ENCODE measurements at places on chromosomes 1 and 21.
A peak's percentile ranks its signal among the peaks of the same experiment; 100 is the strongest.

DNA sequence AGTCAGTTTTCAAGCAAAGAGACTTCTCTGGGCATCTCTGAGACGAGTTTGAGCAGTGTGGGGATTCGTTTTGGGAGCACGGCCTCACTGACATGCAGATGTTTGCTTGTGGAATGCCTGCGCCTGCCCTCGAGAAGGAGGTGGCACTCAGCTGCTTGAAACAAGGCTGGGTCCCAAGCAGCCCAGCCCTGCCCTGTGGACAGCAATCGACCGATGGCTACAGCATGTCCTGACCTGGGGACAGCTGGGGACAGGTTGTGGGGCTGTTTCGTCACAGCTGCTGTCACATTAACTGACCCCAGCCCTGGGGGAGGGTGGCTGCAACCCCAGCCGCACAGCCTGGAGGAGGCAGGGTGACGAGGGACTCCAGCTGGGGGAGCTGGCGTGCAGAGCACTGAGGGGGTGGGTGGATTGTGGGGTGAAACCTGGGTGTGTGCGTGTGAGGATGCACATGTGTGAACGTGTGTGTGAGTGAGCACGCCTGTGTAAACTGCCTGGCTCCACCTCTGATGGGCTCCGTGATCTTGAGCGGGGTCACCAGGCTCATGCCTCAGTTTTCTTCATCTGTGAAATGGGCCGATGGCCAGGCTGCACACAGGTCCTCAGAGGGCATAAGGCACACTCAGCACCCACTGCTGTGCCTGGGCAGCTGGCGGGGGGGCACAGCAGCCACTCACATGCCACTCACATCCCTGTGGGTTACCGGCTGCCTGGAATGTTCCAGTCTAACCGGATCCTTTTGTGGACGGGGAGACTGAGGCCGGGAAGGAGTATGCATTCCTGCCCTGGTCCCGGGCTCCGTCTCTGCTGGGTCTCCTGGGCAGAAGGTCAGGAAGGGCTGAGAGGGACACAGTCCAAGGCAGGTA, 49.3 kb downstream of the COL18A1 start:
- DNase-seq: no peak

DNA sequence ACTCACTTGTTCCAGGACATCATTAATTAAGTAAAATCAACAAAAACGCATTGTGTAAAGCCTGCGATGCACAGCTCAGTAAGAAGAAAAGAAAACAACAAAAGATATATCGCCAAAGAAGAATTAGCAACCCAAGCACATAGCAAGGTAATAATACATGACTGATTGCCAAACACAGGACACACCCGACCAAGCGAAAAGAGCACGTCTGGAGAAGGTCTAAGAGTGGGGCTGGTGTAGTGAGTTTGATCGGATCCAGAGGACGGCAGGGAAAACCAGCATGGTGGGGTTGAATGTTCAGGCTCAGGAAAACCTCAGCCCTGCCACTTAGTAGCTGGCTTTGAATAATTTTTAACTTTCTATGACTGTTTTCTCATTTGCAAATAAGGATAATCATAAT, 69.8 kb downstream of the JAK1 start:
- no peak for DNase-seq

DNA sequence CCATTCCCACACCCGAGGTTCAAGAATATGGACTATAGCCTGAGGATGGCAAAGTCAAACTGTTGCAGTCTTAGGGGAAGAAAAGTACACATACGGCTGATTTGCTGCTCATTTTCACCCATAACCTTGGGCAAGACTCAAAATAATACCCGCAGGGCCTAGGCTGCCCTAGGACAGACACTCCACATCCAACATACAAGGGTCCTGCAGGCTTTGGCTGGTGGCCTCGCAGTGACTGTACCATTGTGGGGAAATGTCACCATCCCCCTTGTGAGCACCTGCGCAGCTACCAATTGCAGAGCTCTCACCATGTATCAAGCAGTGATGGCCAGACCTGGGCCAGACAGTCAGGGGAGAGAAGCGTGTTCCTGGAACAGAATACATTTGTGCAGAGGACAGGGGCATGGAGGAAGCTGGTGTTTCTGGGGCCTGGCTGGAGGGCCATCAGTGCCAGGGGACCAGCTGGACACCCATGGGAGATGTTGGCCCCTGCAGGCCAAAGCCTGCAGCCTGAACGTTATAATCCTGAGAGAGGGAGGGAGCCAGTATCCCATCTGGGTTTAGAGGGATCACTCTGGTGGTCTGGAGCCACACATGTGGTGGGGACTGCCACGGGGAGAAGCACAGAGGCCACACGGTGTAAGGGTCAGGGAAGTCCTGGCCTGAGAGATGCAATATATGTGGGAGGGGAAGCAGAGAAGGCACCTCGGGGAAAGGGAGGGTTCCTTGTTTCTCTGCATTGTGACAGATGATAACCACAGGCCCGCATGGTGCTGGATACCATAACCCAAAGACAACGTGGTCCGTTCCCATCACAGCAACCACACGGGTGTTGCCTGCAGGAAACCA, 101.2 kb downstream of the GLIS1 start:
- DNase-seq: no peak

GRCh38 chr1:8424539-8425116, 106.7 kb downstream of the SLC45A1 start:
- DNase-seq: peak; percentile 83

DNA sequence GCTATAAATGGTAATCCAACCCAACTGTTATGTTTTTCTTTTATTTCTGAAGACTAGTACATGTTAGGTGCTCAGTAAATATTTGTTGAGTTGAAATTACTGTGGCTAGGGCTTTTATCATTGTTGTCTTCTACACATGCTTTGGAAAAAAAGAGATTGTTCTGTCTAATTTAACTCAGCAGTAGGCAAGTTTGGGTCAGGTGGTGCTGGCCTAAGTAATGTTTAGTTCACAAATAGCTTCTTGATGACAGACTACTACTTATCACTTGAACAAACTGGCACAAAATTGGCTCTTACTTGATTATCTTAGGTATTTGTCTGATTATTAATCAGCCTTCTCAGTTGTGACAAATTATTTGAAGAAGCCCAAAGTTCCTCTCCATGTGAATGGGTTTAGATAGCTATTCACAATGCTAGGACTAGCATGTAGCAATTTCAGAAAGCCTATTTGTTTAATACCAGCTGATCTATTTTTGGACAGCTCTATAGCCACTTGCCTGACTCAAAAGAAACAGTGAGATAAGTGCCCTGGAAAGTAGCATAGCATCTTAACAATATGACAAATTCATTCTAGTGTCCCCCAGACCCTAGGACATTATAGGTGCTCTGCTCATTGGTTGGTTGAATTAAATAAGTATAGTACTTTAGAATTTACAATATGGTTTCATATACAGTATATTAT, 32.6 kb downstream of the TMEM200B start:
- DNase-seq: no peak

DNA sequence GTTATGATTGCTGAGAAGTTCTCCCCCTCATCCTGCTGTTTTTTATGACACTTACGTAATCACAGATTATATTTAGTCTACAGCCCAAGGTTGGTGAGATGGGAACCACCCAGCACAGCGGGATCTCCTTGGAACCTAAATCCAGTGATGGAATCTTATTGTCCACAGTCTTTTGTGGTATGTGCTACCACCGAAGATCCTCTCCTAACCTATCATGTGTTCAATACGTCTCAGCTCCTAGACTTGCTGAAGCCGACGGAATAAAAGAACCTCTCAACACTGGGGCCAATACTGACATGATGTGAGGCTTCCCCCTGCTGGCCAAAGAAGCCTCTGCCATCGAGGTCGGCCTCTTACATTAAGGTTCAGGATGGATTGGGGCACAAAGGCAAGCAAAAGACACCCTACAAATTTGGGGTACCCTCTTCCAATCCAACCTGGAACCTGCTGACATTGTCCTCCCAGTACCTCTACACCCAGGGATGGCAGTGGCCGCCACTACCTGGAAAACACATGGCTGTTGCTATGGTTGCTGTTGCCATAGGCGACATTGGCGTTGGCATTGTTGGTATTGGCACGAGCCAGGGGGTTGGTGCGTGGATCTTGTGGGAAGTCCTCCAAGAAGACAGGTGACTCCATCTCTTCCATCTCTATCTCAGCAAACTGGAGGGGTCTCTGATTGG, 19.4 kb upstream of the KIF21B start:
- peak; percentile 59 for DNase-seq

DNA sequence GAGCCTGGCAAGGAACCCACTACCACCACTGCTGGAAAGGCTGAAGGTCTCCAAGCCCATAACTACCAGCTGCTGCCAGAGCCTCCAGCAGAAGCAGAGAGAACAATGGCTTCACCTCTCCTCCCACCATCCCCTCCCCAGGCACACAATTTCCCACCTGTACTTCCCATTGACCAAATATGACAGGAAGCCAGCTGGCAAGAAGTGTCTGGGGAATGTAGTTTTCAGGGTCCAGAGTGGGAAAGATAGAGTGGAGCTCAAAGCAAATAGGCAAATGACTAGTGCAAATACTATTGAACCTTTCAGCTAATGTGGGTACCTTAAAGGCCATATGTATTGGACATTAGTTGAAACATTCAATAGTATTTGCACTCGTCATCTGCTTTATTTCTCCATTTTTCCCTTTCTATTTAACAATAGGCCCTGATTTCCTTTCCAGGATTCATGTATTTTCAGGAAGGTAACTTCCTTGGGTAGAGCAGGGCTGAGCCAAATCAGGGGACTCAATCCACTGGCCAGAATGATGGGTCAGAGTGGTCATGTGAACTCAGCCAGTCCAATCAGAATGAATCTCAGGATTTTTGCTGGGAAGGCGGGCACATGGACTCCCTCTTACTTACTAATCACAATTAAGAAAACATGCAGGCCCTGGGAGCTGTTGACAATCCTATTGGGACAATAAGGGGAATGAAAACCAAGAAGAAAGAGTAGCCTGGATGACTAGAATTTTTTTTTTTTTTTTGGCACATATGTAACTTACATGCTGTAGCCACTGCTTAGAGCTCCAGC, 12.1 kb upstream of the NFYC start:
- no peak for DNase-seq

DNA sequence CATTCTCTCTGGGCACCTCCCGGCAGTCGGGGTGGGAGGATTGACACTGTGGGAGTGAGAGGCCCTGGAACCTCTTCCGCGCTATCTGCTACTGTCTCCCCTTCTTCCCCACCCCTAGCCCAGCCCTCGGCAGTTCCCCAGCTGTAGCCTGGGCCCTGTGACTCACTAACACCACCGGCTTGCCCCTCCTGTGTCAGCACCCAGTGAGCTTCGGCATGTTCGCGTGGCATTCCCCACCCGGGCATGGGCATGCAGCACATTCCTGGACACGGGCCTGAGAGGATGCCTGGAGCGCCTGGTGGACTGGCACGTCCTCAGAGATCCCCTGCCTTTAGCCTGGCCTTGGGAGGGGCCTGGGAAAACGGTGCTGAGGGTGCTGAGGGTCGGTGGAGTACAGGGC, 1.3 kb downstream of the CDK18 start:
- no peak for DNase-seq

DNA sequence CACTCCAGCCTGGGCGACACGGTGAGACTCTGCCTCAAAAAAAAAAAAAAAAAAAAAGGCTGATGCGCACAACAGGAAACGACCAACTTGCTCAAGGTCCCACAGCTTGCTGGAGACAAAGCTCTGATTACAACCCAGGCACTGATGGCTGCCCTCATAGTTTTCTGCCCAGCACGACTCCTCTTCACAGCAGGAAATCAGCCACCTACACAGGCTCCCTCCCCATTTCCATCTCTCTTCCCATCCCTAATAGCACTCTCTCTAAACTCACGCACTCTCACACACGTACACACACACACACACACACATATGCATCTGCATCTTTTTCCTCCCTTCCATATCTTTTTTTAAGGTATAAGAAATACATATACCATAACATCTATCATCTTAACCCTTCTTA, 153.5 kb upstream of the SOD1 start:
- no peak for DNase-seq

GRCh38 chr1:216293683-216294082, 129.6 kb downstream of the USH2A start:
- DNase-seq: no peak

- DNase-seq: no peak
Observed at GRCh38 chr1:26203642-26204318, 13.4 kb downstream of the CATSPER4 start.

GRCh38 chr1:1451696-1452364, 2.3 kb downstream of the ATAD3C start:
- no peak for DNase-seq

DNA sequence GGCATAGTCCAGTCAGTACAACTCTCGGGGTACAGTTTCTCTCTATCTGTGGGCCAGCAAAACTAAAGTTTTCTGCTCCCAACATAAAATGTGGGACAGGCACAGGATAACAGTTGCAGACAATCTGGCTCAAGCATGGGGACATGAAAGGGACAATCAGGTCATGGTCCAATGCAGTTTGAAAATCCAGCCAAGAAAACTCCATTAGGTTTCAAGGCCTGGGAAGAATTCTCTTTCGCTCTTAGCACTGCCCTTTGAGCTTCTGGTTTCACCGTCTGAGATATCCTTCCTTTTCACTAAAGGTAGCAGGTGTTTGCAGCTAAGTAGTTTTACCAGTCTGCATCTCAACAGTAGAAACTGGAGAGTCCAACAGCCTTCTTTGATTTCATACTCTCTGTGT, 21.1 kb upstream of the IL22RA1 start:
- DNase-seq: no peak

DNA sequence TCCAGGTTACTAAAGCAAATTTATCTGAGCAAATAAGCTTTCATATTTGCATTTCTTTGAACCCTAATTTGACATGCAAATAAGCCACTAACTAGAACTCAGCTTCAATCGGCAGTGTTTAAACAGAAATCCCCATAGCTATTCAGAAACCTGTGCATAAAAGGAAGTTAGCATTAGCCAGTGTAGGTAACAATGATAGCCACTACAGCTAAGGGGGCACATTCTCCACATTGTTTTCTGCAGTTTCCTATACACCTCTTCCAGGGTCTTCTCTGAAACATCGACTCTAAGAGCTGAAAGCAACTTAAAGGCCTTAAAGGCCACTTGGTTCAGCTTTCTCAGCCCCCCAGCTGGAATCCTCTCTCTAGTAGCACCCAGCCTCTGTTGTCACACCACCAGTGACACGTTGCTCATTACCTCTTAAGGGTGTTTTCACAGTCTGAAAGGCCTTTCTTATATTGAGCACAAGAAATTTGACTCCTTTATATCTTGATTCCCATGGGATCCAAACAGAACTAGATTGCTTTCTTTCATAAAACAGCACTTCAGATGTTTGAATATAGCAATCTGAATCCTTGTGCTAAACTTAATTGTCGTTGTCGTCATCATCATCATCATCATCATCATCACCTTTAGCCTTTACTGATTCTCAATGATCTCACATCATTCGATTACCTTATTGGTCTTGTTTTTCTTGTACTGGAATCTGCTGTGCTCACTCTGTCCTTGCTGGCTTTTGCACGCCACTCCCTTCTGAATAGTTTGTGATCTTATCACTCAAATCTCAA, 93.9 kb upstream of the DAB1 start:
- DNase-seq: no peak

GRCh38 chr1:44511769-44512168, 106.7 kb downstream of the RNF220 start:
- no peak for DNase-seq

All from cerebellar cortex (tissue), 1 donor.